Stimulated activated CD8-positive, alpha-beta memory T cell treated with anti-CD3 and anti-CD28 coated beads, Interleukin-2, amount 100 ng/mL, for 1 hour (primary cell): ENCODE measurements at places on chromosomes 13 and 19.

DNA sequence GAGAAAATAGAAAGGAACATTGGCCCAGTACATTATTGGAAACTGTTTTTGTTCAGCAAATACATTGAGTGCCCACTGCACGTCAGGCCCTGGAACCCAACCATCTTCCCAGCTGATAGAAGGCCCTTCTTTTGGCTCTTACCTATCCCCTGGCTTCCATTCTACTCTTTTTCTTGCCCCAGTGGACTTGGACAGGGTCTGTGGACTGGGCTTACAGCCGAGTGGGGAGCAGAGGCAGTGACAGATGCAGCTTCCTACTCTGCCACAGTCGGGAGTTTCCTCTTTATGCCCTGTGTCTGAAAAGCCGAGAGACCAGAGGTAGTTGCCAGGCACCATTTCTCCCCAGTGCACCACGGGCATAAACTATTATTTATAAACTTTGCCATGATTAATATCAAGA, 70.4 kb downstream of the ARHGAP35 start:
- no peak for DNase-seq

DNA sequence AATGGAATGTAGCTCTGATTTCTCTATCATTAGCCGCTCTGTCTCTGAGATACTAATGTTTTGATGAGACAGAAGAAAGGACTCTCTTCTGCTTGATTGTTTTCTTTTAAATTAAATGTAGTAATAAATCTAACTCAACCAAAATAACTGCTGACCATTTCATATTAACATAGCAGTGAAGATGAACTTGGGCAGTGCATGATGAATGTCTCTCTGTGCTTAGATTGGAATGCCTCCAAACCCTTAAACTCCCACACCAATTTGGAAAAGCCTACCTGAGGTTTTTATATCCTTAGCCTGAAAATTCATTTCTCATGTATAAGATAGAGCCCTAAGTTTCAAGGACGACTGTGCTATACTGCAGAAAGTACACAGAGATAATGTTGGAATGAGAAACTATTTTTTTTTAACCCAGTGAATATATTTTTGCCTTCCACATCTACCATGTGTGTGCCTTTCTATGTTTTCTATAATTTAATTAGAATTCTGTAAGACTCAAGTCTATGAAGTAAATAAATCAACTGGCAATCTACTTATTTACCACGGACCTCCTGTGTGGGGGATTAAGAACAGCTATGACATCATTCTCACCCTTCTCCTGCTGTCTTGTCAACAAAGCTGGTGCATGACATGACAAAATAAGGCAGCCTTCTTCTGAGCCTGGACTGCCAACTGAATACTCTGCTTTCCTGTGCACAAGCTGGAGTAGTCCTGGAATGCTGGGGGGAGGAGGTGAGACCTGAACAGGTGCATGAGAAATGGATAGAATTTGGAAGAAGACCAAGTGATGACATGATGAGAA, 155.5 kb downstream of the FGF9 start:
- no peak for DNase-seq

DNA sequence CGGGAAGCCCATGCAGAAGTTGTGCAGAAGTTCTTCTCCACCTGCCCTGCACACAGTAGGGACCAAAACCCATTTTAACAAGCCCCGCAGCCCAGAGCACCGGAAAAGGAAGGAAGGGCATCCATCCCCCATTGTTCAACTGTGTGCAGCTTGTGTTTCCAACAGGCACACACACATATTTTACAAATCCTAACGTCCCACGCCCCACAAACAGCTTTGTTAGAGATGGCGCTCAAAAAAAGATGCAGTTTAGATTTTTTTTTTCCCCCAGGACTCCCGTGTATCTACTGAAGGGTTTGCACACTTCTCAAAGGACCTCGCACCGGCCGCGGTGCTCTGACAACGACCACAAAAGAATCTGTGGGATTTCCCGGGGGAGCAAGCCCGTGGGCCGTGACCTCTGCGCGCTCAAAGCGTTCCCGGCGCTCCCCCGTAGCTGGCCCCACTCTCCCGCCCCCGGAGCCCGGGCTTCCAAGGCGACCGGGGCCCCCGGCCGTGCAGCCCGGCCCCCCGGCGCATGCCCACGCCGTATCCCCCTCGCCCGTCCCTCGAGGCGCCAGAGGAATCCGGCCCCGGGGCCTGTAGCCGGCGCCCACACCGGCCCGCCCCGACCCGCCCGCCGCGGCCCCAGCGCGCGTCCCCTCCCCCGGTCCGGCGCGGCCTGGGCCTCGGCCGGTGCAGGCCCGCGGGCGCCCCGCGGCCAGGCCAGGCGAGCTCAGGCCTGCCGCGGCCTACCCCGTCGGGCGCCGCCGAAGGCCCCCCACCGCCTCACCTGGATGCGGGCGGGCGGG, 523 bp downstream of the ELAVL1 start:
- no peak for DNase-seq

DNA sequence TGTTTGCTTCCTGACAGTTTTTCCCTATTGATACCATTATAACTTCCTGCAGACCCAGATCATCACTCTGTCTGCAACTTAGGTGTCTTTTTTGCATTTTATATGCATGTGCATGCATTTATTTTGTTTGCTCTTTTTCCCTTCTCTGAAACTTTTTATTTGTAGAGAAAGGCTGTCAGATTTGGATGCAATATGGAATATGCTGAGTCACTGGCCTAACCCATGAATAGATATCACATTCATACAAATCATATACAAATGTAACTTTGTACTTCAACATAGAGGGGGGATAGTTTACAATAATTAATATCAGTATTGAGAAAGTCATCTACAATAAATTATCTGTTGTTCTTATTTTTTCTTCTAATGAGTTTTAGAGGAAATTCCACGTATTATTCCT, 1465.0 kb downstream of the EFNB2 start:
- DNase-seq, result no peak

- DNase-seq, result no peak
Observed at GRCh38 chr19:20840371-20840770, 64.3 kb downstream of the ZNF66 start.

GRCh38 chr19:35194012-35194984, 34.2 kb downstream of the FAM187B start:
- DNase-seq, result no peak

DNA sequence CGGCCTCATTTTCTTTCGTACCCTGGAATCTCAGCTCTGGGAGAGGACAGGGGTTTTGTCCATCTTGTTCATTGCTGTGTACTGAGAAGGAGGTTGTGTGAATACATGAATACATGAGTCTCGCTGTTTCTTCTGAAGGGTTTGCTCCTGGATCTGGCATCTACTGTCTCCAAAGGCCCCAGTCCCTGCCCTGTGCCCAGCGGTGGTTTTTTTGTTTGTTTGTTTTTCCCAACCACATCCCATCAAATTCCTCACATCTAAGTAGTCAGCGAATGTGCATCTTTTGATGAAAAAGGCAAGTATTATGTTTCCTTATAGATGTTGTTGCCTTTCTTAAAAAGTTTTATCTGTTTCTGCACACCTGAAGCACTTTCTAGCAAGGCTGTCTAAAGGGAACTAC, 12.5 kb downstream of the DCAF15 start:
- no peak for DNase-seq

DNA sequence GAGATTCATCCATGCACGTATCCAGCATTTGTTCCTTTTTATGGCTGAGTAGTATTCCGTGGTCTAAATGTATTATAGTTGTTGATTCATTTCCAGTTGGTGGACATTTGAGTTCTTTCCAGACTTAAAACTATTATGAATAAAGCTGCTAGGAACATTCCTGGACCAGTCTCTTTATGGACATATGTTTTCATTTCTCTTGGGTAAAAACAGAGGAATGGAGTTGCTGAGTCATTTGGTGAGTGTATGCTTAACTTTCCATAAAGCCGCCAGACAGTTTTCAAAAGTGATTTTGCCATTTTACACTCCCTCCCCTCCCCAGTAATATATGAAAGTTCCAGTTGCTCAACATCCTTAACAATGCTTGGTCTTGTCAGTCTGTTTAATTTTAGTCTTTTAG, 116.4 kb downstream of the TSHZ3 start:
- DNase-seq, result no peak

DNA sequence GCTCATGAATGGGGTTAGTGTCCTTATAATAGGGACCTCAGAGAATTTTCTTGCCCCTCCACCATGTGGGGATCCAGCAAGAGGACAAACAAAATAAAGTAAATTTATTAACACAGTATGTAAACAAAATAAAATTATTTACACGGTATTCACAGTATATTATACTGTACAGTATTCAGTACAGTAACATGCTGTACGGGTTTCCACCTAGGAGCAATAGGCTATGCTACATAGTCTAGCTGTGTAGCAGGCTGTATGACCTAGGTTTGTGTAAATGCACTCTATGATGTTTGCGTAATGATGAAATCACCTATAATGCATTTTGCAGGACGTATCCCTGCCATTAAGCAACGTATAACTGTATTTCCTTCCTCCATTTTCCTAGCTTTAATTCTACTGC, 11.8 kb upstream of the DIAPH3 start:
- no peak for DNase-seq

DNA sequence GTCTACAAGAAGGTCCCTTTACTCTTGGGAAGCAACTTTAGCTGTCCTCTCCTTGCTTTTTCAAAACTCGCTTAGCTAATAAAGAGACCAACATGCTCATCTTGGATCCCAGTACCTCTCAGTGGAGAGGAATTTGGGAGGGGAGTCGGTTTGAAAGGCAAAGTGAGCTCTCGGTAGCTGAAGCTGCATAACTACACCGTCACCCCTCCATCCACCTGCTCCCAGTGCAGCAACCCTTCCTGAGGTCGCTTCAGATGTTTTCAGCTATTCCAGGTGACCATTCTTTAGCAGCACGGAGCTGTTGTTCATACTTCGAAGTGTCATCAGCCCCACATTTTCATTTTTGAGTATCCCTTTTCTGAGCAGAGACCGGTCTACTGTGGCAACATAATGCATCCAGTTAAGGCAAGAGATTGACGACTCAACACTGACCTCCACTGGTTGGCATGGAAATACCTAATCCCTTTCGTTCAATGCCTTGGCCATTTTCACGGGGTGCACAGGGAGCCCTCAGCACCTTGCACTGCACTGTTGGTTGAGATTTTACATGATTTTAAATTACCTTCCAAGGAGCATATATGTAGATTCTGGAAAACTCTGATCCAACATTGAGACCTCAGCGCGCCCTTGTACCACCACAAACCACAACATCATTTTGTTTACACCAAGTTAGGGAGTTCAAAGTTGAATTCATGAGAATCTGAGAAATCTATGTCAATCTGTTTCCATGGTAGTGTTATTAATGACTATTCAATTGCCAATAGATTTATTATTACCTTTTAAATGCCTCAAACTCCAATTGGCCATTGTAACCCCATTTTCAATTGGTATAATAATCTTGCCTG, 42.2 kb downstream of the DLEU7 start:
- DNase-seq, result peak; percentile 12

GRCh38 chr13:71591374-71591773, 275.6 kb downstream of the DACH1 start:
- no peak for DNase-seq

GRCh38 chr13:49412749-49413148, 31.1 kb downstream of the CAB39L start:
- DNase-seq, result no peak

- no peak for DNase-seq
Observed at GRCh38 chr13:112639521-112639920, 50.3 kb upstream of the ATP11A start.

- no peak for DNase-seq
Observed at GRCh38 chr13:30712536-30713532, 22.5 kb upstream of the ALOX5AP start.

- no peak for DNase-seq
Observed at GRCh38 chr13:41550276-41550675, 92.9 kb downstream of the RGCC start.

- peak; percentile 62 for DNase-seq
Observed at GRCh38 chr13:114142640-114143490, 10.4 kb upstream of the RASA3 start.

DNA sequence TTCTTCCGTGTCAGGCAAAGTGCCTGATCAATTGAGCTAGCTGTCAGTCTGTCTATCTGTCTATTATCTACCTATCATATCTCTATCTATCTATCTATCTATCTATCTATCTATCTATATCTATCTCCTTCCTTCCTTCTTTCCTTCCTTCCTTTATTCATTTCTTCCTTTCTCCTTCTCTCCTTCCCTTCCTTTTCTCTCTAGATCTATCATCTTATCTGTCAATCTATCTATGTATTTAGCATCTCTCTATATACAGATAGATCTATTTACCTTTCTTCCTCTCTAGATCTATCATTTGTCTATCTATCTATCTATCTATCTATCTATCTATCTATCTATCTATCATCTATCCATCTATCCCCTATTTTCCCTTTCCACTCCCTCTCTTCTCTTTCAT, 5.9 kb upstream of the ZNF536 start:
- DNase-seq, result no peak

GRCh38 chr19:45753548-45753947, 15.5 kb downstream of the SIX5 start:
- no peak for DNase-seq

GRCh38 chr19:5287066-5287465, 53.5 kb downstream of the PTPRS start:
- no peak for DNase-seq

GRCh38 chr19:33778089-33778791, 18.4 kb upstream of the KCTD15 start:
- DNase-seq, result peak; percentile 74

GRCh38 chr13:112636401-112636975, 48.5 kb upstream of the TUBGCP3 start:
- DNase-seq, result no peak

DNA sequence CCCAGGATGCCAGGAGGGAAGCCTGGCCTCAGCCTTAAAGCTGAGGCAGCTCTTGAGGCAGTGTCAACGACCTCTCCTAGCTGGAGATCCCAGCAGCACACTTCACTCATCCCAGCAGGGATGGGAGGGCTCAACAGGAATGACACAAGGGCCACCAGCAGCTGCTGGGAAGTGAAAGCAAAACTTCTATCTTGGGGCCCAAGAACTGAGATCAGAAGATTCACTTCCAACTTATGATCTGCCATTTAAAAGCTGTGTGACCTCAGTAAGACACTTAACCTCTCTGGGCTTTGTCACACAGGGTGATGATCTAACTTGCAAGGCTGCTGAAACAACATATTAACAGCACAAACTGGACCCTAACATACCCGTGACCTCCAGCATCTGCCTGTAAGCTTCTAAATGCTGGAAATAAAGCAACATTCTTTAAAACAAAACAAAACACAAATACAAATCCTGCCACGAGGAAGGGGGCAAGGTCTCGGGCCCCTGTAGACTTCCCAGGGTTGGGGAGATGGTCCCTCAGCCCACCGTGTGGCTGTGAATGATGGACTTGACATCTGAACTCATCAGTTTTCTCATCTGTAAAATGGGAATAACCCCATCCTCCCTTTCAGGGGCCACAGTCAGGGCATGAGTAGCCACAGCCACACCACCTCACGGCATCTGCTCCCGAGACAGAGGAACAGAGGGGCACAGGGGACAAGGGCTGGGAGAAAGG, 22.7 kb downstream of the ELL start:
- no peak for DNase-seq
